ENCODE measurements at places on chromosomes 7 and 10.

DNA sequence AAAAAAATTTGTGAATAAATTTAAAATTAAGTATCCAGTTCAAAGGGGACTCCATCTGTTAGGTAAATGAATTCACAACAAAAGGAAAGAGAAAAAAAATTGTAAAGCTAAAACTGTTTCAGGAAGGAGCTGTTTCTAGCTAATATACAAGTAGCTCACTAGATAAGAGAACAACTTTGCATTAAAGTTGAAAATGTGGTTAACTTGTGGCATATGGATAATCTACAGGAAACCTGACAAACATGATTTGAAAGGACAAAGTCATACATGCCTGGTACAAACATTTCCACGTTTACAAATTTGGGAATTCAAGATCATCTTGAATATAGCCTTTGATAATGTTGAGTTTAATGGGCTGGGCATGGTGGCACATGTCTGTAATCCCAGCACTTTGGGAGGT is 8.9 kb downstream of the NT5C3A start:
- no peak for DNase-seq

DNA sequence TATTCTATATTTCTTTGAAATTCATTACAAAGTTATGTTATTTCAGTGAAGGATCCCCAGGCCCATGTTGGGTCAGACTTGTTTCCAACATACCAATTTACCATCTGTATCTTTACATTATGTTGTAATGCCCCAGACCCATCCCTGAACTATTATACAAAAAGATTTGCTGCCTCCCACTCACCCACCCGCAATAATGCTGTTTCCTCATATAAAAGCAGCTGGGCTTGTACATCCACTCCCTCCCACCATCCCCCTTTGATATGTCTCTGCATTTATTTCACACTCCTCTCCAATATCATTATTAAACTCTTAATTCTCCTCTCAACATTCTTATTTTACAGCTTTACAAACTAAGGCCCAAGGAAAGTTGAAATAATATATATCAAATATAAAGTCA is 153.7 kb downstream of the DOCK4 start:
- DNase-seq: no peak

GRCh38 chr10:126059076-126059826 is 162.9 kb downstream of the FANK1 start:
- no peak for DNase-seq

DNA sequence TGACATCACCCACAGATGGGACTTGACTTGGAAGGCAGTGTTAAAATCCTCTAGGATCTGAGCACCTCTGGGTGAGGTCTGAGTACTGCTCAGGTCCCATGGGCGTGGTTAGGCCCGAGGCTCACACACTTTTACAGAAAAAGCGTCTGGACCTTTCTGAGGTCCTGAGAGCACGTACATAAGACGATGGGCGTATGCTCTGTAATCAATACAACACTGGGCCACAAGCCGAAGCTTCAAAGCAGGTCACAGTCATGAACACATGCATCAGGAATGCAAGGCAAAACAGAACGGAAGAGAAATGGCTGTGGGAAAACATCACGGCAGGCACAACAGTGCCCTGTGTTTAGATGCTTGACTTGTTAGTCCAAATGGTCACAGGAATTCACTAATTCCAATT is 112.2 kb downstream of the LARP4B start:
- DNase-seq: no peak

DNA sequence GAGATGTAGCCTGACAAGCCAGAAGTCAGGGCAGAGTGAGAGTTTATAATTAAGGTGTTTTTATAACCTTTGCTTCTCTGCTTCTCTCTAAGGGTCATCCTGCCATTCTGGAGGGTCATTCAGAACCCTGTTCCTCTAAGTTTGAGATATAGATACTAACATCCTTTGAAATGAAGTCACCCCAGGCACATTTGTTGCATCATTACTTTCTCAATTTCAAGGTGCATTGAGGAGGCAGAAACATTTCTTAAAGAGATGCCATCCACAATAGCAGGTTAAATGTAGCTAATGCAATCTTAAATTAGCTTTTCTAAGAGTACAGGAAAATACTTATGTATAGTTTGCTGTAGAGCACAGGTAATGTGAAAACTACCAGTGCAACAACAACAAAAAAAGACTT is 106.4 kb downstream of the LRRC4 start:
- DNase-seq: no peak

DNA sequence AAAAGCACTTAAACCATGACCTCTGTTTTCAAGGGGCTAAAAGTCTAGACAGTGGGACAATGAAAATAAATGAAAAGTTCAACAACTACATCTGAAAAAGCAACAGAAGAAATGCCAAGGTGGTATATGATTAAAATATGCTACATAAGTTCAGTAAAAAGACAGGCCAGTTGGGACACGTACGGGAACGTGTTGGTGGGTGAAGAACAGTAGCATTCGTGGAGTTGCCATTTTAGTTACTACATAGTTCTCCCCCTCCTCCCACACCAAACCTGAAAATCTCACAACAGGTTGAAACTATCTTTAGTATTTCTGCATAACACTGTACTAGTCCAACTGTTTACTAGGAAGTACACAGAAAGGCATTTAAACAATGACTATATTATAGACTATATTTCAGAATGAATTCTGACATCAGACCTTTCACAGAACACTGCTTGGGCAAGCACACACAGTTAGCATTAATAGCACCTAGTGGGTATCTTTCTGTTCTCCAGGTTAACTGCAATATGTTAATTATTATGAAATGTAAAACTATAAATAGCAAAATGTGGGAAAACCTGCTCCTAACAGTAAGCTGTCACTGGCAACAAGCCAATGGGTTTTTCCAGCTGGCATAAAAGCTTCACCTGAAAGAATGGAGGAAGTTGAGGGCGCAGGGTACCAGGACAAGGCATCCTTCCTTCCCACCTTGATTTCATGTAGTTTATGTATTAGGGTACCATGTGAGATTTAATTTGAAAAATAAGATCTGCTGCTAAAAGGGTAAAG is 135.0 kb downstream of the STRA8 start:
- no peak for DNase-seq

DNA sequence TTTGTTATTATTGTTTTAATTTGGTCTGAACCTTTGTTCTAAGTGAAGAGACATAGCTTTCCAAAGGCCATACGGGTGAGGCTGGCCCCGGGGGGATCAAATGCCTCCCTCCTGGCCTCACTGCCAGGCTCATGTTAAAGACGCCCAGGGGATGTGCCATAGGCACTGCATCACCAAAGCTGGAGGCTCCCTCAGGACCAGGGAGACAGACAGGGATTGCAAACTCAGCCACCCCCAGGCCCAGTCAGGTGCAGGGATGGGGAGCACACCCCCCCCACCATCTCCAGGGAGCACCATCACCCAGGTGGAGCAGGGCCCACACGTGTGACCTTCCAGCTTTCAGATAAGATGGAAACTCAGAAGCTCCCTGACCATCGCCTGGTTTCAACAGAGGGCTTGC is 96.0 kb upstream of the DNAAF5 start:
- DNase-seq: no peak

- no peak for DNase-seq
These were observed 24.4 kb upstream of the ZNF467 start for GRCh38 chr7:149797771-149798170.

DNA sequence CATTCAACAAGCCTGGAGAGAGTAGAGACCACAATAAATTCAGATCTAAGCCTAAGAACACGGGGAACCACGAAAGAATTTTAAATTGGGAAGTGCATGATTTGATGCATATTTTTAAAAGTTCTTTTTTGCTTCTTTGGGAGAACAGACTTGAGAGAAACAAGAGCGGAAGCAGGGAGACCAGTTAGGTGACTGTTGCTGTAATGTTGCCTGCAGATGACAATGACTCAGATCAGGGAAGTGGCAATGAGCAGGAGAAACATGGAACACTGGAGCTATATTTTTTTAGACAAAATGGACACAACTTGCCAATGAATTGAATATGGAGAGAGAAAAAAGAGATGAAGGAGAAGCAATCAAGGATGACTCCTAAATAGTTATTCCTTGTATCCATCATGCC is 125.1 kb downstream of the RAPGEF5 start:
- DNase-seq: peak; percentile 39

DNA sequence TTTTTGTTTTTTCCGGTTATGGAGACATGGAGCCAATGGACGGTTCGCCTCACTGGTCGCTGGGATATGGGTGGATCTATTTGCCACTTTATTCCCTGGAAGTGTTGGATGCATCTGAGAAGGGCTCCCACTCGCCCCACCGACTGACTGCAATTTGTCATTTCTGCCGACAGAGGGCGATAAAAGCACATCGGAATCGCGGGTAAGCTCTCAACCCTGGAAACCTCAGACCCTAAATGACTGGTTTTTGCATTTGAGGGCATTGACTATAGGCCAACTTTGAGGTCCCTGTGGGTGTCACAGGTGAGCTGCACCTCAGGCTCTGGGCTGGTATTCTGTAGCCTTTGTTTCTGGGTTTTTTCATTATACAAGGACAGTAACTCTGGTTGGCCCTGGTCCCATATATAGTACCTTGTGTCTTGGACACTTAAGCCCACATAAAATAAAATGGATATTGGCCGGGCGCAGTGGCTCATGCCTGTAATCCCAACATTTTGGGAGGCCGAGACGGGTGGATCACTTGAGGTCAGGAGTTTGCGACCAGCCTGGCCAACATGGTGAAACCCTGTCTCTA is 11.9 kb upstream of the OPALIN start:
- DNase-seq: peak; percentile 44

DNA sequence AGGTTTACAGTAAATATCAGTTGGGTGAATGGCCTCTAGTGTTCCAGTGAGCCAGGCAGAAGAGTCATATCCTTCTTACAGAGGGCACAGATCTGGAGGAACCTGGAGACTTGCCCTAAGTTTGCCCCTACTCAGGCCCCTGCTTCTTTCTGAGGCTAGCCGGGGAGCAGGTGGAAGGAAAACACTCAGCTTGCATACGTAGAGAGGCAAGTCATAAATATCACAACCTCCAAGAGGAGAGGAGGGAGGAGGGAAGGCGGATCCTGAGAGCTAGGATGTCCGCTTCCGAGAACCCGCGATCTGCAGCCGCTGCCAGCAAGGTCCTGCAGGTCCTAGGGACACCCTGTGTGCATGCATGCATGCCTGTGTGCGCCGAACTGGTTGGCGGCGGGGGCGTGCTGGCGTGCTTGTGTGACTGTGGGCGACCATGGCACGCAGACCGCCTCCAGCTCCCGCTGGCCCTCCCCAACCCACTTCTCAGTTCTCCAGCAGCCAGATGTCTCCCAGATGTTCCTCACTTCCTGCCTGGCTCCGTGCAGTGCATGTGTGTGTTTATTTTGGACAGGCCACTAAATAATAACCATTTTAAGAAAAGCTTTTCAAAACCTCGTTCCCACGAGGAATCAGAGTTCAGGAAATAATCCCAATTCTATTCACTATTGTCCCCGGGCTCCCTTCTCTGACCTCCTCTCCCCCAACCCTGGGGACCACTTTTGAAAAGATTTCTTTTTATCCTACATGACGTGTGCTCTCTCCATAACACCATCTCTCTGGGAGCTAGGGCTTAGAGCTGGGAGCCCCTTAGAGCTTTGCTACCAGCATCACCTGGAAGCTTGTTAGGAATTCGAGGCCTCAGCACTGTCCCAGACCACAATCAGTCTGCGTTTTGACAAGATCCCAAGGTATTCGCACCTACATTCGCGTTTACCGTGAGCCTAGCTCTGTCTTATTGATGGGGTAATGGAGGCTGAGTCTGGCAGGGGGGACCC is 32.4 kb downstream of the UNC5B start:
- DNase-seq: no peak
